ENCODE measurements at places on chromosomes 11 and 22.

DNA sequence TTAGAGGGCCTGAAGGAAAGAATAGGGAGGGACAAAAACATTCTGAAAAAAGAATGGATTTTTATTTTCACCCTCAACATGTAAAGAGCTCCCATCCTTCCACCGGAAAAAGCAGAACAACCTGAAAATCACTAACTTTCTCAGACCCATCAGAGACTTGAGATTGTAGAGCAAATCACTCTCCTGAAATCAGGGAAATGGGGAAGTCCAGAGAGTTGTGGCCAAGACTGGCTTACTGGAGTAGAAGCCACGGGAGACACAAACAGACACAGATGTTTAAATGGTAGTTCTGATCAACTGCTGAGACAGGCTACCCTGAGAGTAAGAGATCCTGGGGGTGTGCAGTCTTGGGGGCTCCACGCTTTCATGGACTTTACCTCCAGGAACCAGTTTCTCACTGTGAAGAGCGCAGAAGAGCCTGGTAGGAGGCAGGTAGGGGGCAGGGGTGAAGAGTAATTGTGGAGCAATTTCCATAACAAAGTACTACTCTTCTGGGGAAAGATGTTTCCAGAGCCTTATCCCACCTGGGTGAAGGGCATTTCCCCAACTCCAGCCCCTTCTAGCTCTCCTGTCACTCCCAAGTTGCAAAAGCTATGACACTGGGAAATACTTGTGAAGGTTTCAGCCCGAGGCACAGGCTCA lies 47.1 kb downstream of the ASCL2 start:
- DNase-seq, result no peak

DNA sequence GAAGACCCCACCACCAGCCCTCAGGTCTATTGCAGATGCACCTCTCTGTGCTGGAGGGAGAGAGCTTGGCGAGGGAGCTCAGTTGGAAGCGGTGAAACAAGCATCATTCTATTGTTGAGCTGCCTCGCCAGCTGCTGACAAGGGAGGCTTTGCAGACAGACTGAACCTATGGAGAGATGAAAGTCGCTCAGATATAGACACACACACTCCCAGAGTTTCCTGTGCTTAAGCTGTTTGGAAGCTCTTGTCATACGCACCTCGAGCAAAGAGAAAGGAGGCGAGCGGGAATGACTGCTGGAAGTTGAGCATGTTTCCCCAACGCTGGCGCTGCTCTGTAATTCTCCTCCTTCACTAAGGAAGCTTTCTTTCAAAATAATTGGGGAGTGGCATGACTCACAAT lies 126.1 kb downstream of the TRIM29 start:
- DNase-seq, result no peak

- DNase-seq, result peak; percentile 20
Observed at GRCh38 chr11:69449320-69450063, 32.0 kb upstream of the LINC01488 start.

GRCh38 chr11:27085605-27086004 lies 45.0 kb downstream of the BBOX1 start:
- DNase-seq, result no peak

- no peak for DNase-seq
Observed at GRCh38 chr22:38531251-38531938, 25.3 kb upstream of the DDX17 start.

All from activated B cell treated with CpG ODN at 0.5 μM for 24 hours (primary cell).